ENCODE measurements at places on chromosomes 11 and 22.

GRCh38 chr22:25996669-25997068, 172.6 kb upstream of the SEZ6L start:
- DNase-seq = no peak

DNA sequence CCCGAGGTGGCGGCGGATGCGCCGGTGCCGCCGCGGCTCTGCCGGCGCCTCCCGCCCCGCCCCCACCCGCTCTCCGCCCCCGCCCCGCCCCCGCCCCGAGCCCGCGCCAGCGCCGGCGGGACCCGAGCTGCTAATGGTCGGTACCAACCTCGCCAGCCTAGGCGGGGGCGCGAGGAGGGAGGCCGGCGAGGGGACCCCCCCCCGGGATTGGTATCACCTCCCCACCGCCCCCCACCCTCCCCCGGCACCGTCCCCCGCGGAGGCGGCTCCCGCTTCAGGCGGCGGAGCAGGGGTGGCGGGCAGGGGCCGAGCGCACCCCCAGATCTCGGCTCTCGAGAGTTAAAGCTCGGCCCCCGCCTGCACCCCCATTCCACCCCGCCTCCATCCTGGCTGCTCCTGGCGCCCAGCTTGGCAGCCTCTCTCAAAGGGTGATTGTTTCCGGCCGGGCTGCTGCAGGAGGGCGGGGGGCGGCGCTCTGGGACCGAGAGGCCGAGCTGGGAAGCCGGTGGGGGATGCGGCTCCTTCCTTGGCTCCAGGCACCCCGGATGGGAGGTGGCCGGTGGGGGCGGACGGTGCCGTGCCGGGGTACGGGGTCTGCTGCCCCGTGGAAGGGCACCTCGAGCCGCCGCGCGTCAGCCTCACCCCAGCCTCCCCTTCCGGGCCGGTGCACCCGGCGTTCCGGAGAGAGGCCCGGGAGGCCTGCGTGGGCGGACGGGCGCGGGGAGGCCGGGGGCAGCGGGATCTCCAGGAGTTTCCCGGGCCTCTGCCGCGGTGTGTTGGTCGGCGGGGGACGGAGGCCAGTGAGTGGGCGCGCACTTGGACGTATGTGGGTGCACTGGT, at the start of gene B3GAT1:
B3GAT1 (minus strand) TSS at position 40 of the 840 bp plus-strand sequence. CDS start 24,583 bp downstream, outside the sequence.
- no peak for DNase-seq

DNA sequence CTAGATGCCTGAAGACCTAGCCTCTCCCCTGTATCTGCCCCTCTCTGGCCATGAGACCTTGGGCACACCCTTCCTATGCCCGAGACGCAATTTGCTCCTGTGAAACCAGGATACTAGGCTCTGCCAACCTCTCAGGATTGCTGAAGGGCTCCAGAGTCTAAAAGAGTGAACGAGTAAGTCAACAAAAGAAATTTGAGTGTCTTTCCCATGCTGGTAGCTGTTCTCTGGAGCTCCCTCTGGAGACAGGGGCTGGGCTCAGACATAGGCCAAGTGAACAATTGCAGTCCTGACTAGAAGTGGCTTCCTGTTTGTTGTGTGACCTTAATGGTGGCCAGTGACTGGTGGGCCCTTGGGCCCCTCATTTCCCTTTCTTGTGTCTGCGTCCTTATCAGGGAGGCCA, 189.0 kb upstream of the NARS2 start:
- no peak for DNase-seq

GRCh38 chr11:56486801-56487200, 4.4 kb downstream of the OR5M8 start:
- no peak for DNase-seq

GRCh38 chr11:112392904-112393303, 132.2 kb upstream of the PLET1 start:
- DNase-seq = no peak

GRCh38 chr22:26865021-26865420, 207.6 kb downstream of the MIAT start:
- no peak for DNase-seq

DNA sequence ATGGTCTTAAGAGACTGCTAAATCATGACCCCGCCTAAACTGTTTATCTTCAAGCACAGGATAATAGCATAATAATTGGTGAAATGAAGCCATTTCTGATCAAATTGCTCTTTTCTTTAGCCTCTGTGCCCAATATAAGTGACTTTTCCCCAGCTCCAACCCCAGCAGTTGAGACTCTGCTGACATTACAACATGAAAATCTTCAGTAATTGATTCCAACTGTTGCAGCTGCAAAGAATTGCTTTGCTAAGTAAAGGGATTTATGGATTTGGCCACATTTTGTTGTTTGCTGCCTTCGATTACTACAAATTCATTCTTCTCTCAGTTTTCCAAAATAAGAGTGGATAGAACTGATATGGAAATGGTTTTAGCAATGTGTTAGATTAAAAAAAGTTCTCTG, 576.7 kb upstream of the LRRC4C start:
- no peak for DNase-seq

DNA sequence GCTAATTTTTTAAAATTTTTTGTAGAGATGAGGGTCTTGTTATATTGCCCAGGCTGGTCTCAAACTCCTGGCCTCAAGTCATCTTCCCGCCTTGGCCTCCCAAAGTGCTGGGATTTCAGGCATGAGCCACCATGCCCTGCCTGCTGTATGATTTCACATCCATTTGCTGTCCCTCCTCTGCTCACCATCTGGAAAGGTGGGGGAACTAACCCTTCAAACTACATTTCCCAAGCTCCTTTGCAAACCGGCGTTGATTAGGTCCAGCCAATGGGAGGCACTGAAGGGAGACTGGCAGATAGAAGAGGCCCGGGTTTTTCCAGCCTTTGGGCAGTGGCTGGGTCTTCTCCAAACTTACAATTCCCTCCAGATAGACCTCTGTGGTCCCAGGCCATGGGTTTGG, 19.3 kb downstream of the RFPL1 start:
- no peak for DNase-seq

GRCh38 chr11:35343033-35343598, 76.2 kb downstream of the SLC1A2 start:
- DNase-seq = no peak

DNA sequence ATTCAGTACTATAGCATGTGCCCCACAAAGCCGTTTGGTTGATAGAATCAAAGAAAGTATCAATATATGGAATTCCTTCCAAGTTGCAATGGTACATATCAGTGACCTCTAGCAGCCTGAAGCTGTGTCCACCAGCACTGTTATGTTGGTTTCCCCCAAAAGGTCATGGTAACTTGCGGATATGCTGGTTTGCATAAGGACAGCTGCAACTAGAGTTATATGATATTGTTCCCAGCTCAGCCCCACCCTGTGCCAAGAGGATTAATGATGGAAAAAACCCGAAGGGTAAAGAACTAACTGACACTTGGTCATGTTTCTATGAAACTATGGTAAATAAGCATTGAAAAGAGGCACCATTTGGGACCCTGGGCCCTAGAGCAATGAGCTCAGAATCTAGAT, 93.5 kb downstream of the PDHX start:
- no peak for DNase-seq

- peak; percentile 22 for DNase-seq
Measured at GRCh38 chr22:27391092-27391770, 410.3 kb downstream of the MN1 start.

GRCh38 chr22:17120711-17121232, 388 bp downstream of the TMEM121B start:
- DNase-seq = no peak

DNA sequence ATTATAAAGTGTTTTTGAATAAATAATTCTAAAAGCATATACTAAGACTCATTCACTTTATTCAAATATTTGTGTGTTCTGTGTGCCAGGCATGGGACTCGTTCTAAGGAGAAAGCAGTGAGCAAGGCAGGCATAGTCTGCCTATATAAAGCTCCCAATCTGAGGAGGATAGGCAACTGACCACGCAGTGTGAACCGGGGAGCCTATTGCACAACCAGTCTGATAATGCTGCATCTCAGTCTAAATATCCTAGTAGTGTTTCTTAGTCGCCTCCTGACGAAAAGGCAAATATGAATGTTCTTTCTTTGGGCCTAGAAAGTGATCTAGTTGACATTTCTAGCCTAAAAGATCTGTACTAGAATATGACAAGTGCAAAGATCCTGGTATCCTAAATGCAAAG, 98.3 kb downstream of the C11orf65 start:
- DNase-seq = no peak

- no peak for DNase-seq
Measured at GRCh38 chr22:44371741-44372525, 59.2 kb upstream of the SHISAL1 start.

DNA sequence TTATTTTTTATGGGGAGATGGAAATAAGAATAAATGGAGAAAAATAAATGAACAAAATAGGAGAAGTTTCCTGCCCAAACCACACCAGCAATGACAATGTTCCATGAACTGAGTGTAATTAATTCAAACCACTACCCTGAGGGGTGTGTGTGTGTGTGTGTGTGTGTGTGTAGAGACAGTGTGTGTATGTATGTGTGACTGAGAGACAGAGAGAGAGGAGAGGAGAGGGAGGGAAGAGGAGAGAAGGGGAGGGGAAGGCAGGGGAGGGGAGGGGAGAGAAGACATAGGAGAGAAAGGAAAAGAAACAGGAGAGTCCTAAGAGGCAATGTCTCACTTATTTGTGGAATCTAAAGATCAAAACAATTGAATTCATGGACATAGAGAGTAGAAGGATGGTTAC, 65.0 kb upstream of the POU2AF1 start:
- DNase-seq = no peak

GRCh38 chr22:23698673-23699235, 7.9 kb downstream of the RGL4 start:
- no peak for DNase-seq

DNA sequence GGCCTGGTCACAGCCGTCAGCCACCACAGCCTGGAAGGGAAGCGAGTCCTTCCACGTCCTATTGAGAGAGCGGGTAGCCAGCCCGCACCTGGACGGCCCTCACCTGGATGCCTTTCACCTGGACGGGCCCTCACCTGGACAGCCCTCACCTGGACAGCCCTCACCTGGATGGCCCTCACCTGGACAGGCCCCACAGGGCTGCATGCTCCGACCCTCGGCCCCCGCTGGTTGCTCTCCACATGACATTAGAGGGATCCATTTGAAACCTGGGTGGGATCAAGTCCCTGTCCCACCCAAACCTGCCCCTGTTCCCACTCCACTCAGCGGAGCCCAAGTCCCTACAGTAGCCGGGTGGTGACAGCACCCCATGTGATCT, 3.7 kb downstream of the C1QTNF6 start:
- DNase-seq = no peak

DNA sequence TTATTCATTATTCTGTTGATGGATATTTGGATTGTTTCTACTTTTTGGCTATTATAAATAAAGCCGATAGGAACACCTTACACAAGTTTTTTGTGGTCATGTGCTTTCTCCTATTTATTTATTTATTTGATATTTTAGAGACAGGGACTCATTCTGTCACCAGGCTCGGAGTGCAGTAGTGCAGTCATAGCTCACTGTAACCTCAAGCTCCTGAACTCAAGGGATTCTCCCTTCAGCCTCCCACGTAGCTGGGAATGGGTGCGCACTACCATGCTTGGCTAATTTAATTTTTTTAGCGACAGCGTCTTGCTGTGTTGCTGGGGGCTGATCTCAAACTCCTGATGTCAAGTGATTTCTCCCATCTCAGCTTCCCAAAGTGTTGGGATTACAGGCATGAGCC, 135.1 kb downstream of the UVRAG start:
- no peak for DNase-seq

DNA sequence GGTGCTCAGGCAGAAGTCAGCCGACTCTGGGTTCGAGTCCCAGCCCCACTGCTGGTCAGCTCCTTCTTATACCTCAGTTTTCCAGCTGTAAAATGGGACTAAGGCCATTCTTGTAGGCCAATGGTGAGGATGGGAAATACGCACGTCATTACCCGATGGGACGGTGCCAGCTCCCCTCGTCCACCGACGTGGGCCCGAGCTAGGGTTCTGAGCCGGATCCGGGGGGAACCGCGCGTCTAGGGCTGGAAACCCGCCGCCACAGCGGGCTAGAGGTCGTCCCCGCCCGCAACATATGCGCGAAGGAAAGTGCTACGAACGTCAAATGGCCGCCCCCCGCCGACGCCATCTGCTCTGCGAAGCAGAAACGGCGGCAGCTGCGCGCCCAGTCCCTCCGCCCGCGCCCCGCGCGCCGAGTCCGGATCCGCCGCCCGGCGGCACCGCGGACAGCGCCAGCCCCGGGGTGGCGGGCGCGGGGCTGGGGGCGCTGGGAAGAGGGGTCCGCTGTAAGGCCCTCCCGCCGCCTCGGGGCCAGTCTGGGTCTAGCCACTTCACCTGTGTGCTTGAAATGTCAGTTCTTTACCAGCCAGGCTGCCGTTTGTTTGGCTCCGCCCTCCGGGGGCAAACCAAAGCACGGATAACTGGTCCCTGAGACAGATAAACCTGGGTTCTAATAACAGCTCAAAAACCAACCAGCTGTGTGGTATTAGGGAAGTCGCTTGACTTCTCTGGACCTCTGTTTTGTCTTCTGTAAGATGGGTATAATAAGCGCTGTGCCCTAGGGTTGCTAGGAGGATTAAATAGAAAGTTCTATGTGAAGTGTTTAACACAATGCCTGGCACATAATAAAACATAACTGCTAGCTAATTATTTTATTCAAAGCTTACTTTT, 103.5 kb upstream of the RCN1 start:
- DNase-seq = no peak

Measured in psoas muscle (tissue), 8 donors.